Hematopoietic multipotent progenitor cell (in vitro differentiated cells): ENCODE measurements at places on chromosomes 12 and 14.

DNA sequence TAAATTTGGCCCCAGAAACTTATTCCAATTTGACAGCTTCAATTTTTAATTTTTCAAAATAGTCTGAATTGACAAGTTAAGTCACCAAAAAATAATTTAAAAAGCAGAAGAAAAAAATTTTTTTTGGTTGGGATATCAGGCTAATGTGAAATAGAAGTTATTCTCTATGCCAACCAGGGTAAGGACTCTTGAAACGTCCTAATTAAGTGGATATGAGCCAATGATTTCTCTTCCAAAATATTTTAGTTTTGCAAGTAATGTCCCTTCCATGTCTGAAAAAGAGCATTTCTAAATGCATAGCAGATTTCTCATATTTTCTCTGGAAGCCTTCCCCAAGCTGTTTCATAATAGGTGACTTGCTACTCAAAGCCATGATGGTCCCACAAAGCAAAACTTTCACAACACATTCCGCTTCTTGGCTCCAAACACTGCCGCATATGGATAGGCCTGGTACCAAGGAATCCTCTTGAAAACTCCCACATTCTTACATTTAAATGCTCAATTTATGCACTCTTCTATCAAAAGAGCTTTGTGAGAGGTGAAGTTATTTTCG, 65.1 kb downstream of the SIX6 start:
- no peak for DNase-seq

GRCh38 chr14:36454599-36455240, 65.3 kb downstream of the NKX2-1 start:
- no peak for DNase-seq

GRCh38 chr14:78863143-78863542, 693.0 kb downstream of the NRXN3 start:
- DNase-seq = no peak

GRCh38 chr12:108644811-108645120, 11.1 kb upstream of the SELPLG start:
- DNase-seq = no peak

DNA sequence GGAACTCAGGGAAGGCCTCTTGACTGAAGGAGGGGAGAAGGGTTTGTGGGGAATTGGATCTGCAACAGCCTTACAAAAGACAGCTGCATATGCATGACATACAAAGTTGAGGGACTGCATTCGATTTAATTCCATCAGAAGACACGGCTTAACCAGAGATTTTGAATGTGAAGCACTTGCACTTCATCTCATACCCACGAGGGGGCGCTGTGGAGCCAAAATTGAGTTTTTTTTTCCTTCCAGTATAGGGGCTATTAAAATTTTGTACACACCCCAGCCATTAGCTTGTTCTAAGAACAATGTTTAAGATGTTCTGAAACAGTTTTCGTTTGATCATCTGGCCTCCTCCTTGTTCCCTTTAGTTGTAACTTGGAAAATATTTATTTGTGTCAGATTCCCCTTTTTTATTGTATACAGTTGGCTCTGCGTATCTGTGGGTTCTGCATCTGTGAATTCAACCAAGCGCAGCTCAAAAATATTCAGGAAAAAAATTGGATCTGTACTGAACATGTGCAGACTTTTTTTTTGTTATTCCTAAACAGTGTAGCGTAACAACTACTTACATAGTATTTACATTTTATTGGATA, 1.6 kb downstream of the SUDS3 start:
- no peak for DNase-seq

DNA sequence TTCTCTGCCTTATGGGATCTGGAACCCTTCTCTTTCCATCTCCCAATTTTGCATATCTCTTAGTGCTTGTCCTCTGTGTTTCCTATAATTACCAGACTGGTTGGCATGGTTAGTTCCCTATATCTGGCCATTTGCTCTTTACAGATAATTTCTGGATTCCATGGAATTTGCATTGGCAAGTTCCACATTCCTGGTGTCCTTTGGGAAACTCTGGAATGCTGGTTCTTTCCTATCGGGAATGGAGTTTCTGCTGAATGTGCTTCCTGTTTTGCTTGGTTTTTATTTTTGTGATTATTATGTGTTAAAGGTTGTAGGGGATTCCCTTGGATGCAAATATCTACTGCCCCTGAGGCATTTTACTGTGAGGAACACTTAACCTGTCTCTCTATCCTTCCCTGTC, 193.0 kb upstream of the BTG1 start:
- no peak for DNase-seq

GRCh38 chr12:6201213-6201608, 1.0 kb downstream of the CD9 start:
- no peak for DNase-seq

DNA sequence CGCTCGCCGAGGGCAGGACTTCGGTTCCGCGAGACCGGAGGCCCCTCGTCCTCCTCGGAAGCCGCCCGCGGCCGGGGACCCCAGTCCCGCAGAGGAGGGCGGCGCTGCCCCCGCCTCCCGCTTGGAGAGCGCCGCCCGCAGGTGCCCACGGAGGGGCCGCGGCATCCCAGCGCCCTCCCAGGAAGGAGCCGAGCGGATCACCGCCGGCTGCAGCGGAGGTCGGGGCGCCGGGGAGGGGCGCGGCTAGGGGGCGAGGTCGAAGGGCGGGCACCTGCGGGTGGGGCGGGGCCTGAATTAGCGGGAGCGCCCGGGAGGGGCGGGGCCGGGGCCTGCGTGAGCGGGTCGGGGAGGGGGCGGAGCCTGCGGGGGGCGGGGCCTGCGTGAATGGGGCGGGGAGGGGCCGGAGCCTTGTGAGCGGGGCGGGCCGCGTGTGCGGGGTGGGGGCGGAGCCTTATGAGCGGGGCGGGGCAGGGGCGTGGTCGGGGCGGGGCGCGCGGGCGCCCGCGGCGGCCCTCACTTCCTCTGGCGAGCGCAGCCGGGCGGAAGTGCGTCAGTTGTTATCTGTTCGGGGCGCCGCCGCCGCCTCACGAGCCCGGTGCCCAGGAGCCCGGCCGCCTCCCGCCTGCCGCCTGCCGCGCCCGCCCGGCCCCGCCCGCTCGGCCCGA, at the start of gene FBRSL1:
TSS of gene FBRSL1 (plus strand) at position 550 of the 665 bp plus-strand sequence.
- DNase-seq = peak; percentile 82

DNA sequence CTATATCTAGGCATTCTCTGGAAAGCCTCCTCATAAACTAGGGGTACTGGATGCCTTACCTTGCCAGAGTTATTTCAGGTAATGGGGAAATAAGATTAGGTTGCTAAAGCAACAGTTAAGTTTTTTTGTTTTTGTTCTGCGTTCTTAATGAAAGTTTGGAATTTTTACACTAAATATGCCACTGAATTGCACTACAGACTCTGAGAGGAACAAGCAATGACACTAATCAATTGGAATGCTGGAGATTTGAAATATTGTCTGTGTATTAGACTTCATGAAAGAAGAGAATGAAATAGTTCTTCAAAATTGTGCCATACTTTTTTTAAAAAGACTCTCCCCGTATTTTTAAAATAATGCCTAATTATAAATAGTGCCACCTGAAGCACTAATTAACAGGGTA, 287.8 kb downstream of the NAV3 start:
- DNase-seq = no peak

DNA sequence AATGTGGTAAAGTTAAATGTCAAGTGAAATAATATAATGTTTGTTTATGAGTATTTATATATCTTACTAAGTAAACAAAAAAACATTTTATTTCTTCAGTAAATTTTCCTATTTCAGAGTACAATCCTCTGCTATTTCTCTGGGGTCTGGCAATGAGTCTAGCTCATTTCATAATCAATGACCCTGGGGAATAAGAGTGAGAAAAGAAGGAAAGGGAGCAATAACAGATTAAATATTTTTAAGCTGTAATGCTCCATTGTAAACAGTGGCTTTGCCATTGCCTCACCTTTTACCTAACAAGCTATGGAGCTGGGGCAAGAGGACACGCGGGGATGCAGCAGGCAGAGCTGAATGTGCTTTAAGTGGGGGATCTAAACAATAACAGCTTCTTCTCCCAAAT, 1071.9 kb downstream of the FLRT2 start:
- no peak for DNase-seq

GRCh38 chr14:97625477-97625876, 828.3 kb downstream of the VRK1 start:
- no peak for DNase-seq

DNA sequence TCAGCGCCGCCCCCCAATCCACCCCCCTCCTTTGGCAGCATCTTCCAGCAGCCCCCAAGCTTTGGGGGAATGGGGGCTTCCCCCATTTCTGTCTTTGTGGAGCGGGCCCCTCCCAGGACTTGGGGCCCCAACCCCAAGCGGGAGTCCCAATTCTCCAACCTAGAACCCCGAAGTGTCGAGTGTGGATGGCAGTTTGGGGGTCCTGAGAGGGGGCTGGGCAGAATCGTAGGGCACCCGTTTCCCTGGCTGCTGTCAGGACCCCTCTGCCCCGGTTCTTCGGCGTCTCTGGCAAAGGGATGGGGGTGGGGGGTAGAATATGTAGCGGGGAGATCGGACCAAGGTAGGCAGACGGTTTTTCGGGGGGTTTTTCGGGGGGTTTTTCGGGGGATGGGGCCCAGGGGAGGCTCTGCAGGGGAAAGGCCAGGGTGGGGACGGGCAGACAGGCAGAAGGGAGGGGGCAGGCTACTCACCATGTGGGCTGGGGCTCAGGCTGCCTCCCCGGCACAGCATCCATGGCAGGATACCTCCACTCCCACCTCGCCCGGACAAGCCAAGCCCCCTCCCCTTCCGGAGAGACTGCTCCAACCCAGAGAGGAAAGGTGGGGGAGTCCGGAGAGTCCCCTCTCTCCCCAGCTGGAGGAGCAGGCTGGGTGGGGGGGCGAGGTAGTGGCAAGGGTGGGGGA, 739 bp downstream of the JPH4 start:
- no peak for DNase-seq

GRCh38 chr12:6154730-6155459, 30.4 kb upstream of the VWF start:
- DNase-seq = no peak

DNA sequence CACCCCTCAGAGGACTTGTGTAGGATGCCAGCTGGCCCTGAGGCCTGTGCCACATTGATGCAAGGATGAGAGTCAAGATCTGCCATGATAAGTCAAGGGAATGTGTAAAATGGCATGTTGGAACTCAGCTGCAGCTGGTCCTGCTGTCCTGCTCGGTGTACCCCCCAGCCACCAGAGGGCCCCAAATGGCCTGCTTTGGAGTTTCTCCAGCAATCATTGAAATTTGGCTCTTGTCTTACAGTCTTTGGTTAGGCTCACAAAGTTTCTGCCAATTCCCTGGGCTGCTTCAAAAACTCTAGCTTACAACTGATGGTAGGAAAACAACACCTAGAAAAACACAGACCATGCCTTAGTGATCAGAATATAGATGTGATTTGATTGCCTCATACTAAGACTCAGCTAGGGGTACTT, 76.8 kb downstream of the HSD17B6 start:
- peak; percentile 84 for DNase-seq

DNA sequence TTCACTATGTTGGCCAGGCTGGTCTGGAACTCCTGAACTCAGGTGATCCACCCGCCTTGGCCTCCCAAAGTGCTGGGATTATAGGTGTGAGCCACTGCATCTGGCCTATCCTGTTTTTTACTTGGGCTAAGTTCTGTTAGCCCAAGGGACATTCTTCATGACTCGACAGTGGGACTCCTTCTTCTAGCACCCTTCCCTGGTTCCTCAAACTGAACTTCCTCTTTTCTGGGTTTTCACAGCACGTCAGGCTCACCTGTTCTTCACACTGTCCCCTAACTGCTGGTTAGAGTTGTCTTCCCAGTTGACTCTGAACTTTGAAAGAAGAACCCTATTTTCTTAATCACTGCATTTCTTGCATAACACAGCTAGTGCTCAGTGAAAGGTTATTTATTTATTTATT, 22.5 kb downstream of the CABP1 start:
- peak; percentile 45 for DNase-seq

GRCh38 chr12:92729773-92730305, 27.1 kb downstream of the PLEKHG7 start:
- no peak for DNase-seq

DNA sequence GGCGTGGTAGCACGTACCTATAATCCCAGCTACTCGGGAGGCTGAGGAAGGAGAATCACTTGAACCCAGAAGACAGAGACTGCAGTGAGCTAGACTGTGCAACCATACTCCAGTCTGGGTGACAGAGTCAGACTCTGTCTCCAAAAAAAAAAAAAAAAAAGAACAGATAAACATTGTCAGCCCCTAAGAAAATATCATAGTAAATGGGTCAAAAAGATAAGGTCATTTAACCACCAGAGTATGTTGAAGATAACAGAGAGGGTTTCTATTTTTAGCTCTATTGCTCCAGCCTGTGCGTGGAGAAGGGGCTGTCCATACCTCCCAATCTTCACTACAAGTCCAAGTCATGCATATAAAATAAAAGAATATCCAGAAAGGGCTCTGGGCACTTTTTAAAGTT, 15.4 kb downstream of the LGMN start:
- no peak for DNase-seq
